ENCODE measurements at places on chromosomes 6 and 20.

DNA sequence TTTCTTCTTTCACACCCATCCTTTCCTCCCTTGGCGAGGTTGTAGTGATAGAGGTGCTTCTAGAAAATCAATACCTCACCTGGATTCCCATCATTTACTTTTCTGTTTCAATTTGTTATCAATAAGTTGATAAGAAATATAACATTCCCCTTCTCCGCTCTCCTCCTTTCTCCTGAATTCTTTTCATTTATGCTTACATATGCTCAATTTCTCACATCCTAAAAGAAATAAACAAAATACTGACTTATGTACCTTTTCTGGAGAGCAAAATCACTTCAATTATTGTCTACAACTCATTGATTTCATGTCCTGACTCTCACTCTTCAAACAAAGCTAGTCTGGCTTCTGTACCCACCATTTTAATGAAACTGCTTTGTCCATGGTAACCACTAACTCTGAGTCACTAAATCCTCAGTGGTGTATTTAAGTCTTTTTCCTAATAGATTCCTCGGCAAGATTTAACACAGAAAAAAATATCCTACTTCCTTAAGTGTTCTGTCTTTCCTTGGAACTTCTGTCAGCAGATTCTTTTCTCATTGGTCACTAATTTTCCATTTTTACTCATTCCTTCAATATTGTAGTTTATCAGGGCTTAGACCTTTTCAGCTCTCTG lies 289.6 kb downstream of the RFPL4B start:
- DNase-seq = no peak

DNA sequence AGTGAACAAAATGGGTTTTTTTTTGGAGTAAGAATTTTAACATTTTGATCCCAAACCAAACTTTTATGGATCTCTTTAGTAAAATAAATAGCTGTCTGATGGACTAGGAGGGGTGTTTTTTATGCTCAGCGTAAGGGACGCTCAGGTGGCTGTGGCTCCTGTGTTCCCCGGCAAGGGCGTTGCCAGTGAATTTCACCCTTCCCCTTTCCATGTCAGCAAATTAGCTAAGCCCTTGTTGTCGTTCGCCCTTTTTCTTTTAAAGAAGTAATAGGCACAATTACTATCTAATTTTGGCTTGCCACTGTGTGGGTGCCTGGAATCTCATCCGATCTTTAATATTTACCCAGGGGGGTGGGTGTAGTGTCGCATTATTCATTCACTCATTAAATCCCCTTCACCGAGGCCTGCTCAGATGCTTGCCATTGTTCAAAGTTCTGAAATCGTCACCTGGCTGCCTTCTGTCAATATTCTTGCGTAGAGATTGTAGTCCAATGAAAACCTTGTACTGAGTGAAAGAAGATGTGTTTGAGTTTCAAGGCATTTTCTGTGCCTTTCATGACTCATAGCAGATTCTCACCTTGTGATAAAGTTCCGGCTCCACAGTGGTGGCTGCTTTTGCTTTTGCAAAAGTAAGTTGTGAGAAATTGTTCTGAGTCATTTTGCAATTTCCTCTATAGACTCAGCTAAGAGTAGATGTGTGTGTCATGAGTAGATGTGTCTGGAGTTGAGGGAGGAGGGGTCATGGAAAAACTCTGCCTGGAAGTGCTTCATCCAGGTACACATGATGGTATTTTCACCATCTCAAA lies 40.0 kb upstream of the CLDN20 start:
- peak; percentile 75 for DNase-seq

- DNase-seq = no peak
These were observed 608.3 kb upstream of the CITED2 start for GRCh38 chr6:139982652-139983295.

DNA sequence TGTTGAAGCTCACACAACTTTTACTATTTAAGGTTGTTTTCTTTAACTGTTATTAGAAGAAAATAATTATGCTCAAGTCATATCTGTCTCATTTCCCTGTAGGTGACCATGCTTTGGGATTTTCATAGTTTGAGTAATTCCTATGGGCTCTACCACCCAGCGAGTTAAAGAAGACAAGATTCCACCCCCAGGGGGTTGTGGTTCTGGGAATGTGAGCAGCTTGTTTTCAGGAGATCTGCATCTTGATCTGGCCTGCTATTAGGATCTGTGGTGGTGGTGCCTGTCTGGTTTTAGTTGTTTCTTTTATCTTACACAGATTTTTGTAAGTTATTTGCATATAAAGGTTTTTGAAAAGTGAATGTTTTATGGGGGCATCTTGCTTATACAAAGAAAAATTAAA lies 20.2 kb upstream of the REV3L start:
- DNase-seq = no peak

DNA sequence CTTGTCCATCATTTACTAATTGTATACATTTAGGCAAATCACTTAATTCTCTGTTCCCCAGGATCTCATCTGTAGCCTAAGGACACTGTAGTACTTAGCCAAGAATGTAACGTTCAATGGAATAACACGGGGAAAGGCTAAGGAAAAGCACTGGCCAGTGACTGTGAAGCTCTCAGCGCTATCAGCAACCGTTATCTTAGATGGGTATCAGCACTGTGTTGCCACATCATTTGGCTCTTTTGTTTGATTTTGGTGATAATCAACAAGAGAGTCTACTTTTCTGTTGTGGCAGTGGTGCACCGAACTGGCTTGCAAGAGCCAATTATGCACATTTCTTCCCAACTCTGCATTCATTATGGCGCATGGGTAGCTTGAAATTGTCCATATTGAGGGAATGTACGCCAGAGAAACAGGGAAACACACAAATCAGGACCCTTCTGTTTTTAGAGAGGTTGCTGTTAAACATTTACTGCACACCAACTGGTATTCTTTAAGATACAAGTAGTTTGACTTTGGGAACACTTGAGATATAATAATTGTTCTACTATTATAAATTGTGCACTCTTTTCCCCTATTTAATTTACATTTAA lies 93.7 kb upstream of the C6orf118 start:
- DNase-seq = no peak

GRCh38 chr6:6701864-6702263 lies 113.3 kb downstream of the LY86 start:
- no peak for DNase-seq

DNA sequence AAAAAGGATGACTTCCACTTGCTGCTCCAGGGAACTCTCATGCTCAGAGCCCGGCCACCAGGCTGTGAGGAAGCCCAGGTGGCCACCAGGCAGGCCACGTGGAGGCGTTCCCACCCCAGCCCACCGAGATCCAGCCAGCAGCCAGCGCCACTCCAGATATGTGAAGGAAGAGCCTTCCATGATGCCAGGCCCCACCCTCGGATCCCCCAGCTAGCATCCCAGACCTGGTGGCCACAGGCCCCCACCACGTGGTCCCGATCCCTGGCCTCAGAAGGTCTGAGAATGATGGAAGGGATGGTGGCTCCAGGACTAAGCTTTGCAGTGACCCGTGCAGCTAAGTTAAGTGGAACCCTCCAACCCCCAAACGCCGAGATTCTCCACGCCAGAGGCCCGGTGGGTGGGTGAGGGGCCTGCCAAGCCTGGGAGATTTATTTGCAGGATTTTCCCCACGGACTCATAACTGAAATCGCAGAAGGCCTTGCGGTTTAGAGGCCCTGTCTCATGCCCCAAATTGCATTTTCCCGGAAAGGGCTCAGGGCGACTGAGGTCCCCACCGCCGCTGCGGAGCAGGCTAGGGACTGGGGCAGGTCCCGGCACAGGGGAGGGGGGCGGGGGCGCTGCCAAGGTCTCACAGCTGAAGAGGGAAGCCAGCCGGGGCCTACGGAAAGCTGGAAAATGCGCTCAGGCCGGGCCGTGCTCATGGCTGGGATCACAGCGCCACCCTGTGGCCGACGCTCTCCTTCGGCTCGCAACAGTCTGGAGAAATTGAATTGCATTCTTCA lies 31.1 kb upstream of the CST7 start:
- DNase-seq = peak; percentile 68

DNA sequence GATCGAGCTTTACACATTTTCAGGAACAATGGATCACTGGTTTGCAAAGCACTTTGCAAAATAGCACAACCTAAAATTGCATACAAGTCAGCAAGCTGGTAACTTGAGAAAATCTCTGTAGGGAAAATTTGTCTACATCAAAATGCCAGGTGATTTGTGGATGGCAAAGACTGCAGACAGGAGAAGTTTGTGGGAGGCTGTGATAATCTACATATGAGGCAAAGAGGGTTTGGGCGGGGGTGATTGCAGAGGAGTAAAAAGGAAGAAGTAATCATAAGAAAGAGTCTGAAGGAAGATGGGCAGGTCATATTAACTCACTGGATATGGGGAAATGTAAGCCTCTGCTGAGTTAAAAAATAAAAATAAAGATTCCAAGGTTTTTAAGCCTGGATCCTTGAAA lies 166.3 kb upstream of the STXBP5 start:
- DNase-seq = peak; percentile 79

- DNase-seq = no peak
These were observed 16.7 kb downstream of the GOPC start for GRCh38 chr6:117585647-117586046.

DNA sequence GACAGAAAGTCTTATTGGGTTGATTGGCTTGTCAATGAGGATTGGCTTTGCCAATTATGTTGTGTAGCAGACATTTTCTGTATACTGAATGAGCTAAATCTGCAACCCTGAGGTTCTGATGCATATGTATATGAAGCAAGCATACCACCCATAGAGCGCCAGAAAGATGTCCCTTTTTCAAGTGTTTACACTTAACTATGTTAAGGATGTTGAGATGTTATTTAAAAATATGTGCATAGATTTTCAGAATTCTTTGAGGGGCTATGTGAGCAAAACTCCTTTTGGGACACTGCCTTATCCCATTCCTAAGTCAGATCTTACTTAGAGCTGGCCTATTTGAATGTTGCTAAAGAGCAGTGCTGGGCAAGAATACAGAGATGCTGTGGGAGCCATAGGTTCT lies 1.9 kb downstream of the AIG1 start:
- DNase-seq = no peak

GRCh38 chr20:62751551-62752150 lies 43.0 kb downstream of the NTSR1 start:
- no peak for DNase-seq

GRCh38 chr20:2814587-2815051 lies at the start of gene C20orf141:
Gene C20orf141, plus strand, starts transcription at chr20:2814987. Its CDS starts 198 bp downstream, at chr20:2815185.
- no peak for DNase-seq

- no peak for DNase-seq
These were observed 258.8 kb downstream of the GMDS start for GRCh38 chr6:1986454-1987243.

DNA sequence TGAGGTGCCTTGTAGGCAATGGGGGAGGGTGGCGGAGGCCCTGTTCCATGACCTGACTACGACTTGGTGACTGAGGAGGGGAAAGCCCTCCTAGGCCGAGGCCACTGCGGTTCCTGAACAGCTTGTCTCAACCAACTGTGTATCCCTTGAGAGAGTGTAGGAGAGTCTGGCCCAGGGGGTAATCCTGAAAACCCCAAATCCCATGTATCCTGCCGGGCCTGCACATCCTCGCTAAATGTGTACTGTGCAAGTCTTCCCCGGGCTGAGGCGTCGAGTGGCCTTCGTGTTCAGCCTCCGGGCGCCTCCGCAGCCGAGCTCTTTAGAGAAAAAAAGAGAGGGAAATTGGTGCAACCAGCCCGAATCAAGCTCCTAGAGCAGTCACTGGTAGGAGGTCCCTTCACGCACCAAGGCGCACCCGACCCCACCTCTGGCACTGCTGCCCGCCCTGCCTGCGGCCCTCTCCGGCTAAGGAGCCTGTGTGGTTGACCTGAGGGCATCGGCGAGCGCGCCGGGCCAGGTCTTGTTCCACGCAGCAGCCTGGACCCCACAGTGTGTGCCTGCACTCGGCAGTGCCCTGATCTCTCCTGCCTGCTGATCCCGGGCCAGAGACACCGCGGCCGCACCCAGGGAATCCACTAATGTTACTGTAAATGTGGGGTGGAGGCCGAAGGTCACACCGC lies 7.3 kb downstream of the SIM1 start:
- no peak for DNase-seq

DNA sequence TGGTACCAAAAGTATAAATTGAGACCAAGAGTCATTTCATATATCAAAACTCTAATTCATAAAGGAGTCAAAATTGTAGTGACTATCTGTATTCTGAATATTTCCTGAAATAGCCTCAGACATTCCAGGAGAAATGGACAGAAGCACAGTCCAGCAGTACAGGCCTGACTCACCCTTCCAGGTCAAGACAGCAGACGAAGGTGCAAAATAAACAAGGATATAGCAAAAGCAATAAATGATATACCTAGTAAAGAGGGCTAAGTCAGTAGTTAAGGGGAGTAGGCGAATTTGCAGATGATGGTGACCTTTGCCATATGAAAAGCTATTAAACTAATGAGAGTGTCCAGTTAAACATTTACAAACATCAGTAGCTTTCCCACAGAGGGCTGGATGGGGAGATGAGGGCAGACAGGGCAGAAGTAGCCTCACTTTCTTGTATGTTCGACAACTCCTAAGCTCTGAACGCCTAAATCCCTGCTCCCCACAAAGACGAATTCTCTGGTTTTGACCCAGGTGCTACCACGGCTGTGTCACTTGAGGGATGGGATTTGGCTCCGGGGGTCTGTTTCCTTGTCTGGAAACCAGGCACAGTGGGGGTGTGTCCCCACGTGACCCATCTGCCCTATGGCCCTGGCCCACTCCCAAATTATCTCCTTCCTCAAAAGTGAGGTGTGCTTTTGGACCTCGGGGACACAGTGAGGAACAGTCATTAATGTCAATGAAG lies 3.6 kb upstream of the SLC52A3 start:
- no peak for DNase-seq

DNA sequence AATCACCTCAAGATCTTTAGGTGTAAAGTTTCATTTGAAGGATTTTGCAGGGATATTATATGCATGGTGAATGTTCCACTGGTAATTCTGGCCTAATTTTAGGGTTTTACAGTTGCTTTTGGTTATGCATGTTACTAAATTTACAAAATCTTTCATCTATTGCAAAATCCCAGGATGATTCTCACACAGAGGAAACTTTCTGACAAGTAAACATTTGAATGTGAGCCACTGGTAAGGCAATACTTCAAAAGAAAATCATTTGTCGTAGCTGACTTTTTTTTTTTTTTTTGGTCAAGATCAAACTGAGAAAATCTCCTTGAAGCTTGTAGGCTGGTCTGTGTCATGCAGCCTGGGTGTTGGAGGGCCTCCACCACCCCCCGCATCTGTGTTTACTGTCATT lies 141.9 kb upstream of the EXOC2 start:
- DNase-seq = no peak

- DNase-seq = no peak
These were observed 44.5 kb downstream of the ATG5 start for GRCh38 chr6:106281088-106281487.

- no peak for DNase-seq
These were observed 6.8 kb downstream of the DUSP15 start for GRCh38 chr20:31863296-31864085.

DNA sequence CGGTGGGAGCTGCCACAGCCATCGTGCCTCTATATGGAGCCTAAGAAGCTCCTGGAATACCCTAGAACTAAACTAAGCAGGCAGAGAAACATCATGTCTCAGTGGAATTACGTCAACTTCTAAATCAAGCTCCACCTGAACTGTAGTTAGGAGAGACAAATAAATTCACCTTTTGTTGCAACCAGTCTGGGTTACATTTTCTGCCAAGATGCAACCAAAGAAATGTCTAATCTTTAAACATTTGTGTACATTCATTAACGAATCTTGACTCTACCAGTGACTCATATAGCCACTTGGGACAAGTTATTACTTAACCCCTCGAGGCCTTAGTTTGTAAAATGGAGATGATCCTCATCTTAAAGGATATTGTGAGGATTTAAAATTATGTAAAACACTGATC lies 8.9 kb downstream of the PTPRK start:
- no peak for DNase-seq

All from putamen (tissue), 1 donor.